ENCODE measurements at places on chromosomes 6 and 20. TPM values are rescaled to one million over a fixed set of nuclear protein-coding genes. Genes with fewer than 3 reads are reported as not detected.

Gene TMC2
- total RNA-seq, result not detected

Gene KCNK16
- total RNA-seq, result not detected

Gene HFE
- 25.2 TPM for total RNA-seq

Gene CUL7
- 87.6 TPM for total RNA-seq

Gene SLC4A11
- 1.3 TPM for total RNA-seq

Gene LRRC1
- total RNA-seq, result 1.1 TPM

Gene RNF114
- 104 TPM for total RNA-seq

Gene GGT7
- 16.6 TPM for total RNA-seq
